ENCODE measurements at places on chromosomes 7 and 10.

DNA sequence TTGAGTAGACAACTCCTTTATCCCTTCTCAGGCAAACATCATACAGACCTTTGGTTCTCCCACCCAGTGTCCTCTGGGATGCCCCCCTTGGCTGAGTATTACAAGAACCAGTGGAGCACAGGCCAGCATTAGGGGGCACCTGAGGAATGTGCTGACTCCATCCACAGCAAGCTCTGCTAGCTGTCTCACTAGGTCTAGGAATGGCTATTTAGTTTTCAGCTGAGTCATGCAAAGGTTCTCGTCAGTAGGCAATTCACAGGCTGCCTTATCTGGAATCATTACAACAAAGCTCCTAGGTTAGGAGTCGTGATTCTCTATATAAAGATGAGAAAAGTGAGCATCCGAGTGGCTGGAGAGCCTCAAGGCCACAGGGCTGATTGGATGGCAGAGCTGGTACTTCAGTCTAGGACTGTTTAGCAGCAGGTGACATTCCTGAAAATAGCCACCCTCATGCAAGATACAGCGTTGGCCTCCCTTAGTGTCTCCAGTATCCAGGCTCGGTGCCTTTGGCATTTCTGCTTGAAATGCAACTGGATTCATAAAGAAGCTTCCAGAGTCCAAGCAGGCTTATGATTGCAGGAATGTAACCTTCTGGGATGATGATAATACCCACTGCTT lies 75.8 kb downstream of the CDCA7L start:
- no peak for DNase-seq

- DNase-seq: no peak
These were observed 194.1 kb downstream of the CREB5 start for GRCh38 chr7:28606421-28606820.

DNA sequence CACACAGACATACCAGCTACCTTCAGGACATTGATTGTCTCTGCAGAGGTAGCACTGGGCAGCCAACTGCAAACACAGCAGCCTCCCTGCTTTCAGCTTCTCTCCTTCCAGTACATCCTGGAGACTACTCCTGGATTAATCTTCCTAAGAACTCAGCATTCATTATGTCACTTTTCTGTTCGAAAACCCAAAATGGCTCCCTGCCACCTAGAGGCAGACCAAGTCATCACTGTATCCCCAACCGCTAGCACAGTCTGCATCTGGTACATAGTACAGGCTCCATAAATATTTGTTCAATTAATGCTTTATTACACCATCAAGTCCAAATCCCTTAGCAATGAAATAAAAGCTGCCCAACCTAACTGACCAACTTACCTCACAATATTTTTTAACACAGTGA lies 5.0 kb upstream of the SEC31B start:
- DNase-seq: no peak

DNA sequence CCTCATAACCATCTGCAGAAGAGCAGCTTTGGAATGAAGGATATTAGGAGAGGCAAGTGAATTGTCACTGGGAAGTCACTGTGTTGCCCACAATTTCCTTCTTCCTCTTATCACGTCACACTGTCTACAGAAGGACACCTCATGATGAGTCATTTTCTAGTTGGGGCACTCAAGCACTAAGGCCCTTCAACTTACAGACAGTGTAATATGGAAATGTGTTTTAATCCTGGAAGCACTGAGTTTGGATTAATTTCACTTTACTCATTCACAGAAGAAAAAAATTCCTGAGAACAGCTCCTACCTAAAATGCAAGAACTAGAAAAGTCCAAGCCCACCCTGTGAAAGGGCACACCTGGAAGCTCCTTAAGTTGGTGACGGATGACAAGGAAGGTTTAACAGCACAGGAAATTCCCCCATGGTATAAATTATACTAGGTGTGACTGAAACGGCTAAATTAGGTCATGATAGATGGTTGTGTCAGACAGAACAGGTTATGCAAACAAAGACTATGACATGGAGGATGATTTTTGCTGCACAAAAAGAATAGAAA lies 56.6 kb downstream of the PARD3 start:
- peak; percentile 37 for DNase-seq

DNA sequence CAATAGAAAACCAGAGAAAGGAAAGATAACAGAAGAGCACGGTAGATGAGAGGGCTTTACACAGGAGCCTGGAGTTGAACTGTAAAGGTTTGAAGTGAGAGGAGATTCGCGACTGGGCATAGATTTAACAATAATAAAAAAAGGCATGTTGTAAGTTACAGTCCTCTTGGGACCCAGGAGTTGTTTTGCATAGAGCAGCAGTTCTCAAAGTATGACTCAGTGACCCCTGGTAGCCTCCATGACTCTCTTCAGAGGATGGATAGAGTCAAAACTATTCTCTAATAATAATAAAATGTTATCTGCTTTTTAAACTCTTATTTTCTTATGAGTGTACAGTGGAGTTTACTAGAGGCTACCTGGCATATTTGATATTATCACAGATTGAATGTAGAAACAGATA lies 262.3 kb downstream of the SORCS3 start:
- DNase-seq: no peak

- DNase-seq: no peak
These were observed 99.8 kb downstream of the TCF7L2 start for GRCh38 chr10:113049881-113050280.

GRCh38 chr10:63352976-63353375 lies 112.8 kb downstream of the JMJD1C start:
- DNase-seq: no peak

GRCh38 chr10:69696073-69696731 lies 66.2 kb downstream of the FAM241B start:
- no peak for DNase-seq

DNA sequence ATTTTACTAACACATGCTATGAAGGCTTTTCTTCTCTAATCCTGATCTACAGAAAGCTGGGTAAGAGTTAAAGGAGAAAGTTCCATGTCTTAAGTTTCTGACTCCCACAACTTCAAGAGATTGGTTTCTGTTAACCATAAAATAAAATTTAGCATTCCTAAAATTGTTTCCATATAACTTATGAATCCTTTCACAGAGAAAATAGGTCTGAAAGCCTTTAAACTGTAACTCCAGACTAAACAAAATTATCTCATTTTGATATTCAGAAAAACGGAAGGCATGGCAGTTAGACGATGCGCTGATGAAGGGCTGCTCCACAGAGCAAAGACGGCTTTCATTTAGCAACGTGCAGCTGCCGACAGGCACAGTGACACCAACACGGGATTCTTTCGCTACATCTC lies 133.3 kb downstream of the SLC25A13 start:
- no peak for DNase-seq

DNA sequence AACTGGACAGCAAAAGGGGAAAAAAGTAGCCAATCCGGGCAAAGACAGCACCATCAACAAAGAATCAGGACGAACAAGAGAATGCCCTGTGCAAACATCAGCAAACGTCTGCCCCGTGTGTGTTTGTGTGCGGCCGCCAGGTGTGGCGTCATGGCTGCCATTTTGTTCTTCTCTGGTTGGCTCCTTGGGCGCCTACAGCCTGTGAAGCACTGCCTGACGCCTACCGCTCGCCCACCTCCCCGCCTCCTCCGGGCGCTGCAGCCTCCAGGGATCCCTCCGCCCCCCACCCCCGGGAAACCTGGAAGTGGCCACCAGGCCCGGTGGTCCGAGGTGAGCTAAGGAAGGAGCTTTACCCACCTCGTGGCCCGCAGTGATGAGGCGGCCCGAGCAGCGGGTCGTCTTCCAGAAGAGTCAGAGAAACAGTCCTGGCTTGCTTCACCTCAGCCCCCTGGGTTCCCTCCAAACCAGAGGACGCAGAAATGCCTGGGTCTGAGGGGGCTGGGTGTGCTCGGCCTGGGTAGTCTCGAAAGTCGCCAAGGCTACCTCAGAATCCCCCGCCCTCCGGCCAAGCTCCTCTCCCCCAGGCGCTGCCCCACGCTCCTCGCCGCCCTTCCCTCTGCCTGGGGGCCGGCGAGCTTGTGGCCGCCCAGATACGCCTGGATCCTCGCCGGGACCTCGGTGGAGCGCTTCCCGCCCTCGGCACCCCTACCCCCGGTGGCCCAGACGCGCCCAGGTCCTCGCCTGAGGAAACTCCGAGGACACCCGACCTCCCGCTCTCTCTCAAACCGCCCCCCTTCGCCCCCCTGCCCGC lies 61.8 kb upstream of the IL6 start:
- no peak for DNase-seq

GRCh38 chr10:6348096-6348874 lies 145.6 kb downstream of the PFKFB3 start:
- DNase-seq: peak; percentile 69

GRCh38 chr7:103117465-103117864 lies 31.4 kb downstream of the NAPEPLD start:
- no peak for DNase-seq

GRCh38 chr10:35215107-35215506 lies 88.5 kb downstream of the CREM start:
- DNase-seq: no peak

- DNase-seq: no peak
These were observed 63.2 kb upstream of the AGR3 start for GRCh38 chr7:16944936-16945335.

GRCh38 chr7:11120675-11121220 lies 147.1 kb downstream of the PHF14 start:
- DNase-seq: no peak

GRCh38 chr7:123184271-123184670 lies 15.5 kb downstream of the SLC13A1 start:
- DNase-seq: no peak

- DNase-seq: no peak
These were observed 76.4 kb downstream of the ABCC2 start for GRCh38 chr10:99858849-99859248.

DNA sequence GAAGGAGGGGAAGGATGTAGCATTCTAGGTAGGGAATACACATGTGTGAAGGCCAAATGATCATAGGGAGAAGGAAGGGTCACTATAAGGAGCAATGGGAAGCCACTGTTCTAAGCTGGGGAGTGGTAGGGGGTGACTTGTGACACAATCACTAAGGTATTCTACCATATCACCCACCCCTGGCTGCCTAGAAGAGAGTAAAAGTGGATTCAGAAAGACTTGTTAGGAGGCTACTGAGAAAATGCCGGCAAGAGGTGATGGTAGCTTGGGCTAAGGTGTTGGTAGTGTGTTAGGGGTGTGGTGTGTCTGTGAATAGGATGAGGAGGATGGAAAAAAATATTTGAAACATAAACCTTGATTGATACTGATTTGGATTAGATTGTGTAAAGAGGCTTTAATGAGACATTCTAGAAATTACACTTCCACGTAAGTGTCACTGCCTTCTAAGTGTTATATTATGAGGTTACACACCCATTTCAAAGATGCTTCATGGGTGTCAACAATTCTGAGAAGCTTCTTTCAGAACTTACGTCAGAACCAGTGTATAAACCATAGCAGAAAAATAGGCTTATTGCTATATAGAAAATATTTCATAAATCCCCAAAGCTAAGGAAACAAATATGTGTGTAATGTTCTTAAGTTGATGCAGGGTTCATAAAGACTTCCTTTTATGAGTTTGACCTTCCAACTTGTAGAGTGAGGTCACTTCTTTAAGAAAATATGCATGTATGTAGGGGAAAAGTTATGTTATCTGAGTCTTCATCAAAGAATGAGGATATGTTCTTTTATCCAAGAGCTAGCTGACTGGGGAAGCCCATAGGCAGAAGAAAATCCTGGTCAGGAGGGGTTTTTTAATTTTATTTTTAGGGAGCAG lies 5.6 kb upstream of the BPGM start:
- DNase-seq: no peak

DNA sequence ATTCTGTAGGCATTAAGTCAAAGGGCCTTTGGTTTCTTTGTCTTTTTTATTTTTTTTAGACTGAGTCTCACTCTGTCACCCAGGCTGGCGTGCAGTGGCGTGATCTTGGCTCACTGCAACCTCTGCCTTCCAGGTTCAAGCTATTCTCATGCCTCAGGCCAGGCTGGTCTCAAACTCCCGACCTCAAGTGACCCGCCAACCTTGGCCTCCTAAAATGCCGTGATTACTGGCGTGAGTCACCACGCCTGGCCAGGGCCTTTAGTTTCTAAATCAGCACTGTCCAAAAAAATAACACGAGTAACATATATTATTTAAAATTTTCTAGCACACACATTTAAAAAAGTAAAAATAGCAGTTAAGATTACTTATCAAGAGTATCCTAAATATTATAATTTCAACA lies 11.1 kb upstream of the ACSL5 start:
- DNase-seq: no peak

- DNase-seq: no peak
These were observed 17.4 kb upstream of the GPR141 start for GRCh38 chr7:37666026-37666799.
